ENCODE measurements at places on chromosomes 13 and 19.

DNA sequence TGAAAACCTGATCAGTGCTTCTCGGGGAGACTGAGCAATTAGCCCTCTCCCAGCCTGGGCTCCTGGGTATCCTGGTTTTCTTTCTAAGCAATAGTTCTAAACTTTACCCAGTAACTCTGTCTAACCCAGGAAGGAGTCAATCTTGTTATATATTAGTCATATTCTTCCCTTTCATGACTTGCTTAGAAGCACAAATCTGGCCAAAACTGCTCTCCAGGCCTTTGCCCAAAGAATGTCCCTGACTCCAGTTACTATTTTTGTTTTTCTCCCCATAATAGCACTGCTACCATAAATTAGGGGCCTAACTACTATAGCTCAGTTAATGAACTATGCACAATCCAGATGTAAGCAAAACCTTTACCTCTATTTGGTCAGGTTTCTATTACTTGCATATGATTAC, 355.8 kb upstream of the HTR2A start:
- no peak for DNase-seq

GRCh38 chr19:40713939-40714338, 2.7 kb downstream of the COQ8B start:
- DNase-seq = no peak

DNA sequence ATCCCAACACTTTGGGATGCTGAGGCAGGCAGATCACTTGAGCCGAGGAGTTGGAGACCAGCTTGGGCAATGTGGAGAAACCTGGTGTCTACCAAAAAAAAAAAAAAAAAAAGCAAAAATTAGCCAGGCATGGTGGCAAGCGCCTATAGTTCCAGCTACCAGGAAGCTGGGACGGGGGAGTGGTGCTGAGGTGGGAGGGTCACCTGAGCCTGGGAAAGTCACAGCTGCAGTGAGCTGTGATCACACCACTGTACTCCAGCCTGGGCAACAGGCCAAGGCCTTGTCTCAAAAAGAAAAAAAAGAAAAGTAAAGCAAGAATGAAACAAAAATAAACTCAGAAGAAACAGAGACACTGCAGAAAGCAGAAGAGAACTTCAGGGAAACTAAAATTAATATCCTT, 31.6 kb downstream of the MTRF1 start:
- no peak for DNase-seq

DNA sequence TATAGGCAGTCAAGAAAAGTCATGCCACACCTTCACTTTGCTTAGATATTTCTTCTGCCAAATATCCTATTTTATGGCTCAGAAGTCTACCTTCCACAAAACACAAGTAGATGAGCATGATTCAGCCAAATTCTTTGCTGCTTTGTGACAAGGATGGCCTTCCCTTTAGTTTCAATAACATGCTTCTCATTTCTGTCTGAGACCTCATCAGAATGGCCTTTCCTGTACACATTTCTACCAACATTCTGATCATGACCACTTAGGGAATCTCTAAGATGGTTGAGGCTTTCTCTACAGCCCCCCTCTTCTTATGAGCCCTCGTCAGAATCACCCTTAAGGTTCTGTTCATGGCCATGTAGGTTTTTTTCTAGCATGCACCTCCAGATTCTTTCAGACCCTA, 96.2 kb downstream of the COL4A2 start:
- no peak for DNase-seq

GRCh38 chr19:35318679-35319448, 10.1 kb upstream of the CD22 start:
- DNase-seq = peak; percentile 82

DNA sequence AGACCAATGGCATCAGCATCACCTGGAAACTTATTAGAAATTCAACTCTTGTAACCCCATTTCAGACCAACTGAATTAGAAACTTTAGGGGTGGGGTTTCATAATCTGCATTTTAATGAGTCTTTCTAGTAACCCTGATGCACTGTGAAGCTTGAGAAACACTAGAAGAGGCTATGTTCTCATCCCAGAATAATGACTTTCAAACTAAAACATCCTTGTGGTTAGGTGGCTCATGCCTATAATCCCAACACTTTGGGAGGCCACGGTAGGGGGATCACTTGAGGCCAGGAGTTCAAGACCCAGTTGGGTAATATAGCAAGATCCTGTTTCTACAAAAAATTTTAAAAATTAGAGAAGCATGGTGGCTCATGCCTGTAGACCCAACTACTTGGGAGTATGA, 402.4 kb downstream of the DLEU7 start:
- no peak for DNase-seq

DNA sequence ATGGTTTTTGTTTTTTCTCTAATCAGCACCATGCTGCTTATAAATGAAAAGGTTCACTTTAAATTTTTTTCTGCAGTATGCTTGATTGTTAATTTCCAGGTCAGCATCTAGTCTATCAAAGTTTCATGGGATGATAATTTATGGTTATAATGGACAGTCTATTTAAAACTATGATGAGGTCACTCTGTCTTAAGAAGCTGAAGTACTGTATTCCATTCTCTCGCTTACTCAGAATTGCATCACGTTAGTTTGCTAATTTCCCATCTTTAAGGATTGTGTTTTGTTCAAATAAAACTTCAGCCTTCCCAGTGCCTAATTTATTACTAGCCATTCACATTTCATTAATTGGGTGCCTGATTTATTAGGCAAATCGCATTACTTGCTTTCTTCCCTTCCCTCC, 94.3 kb downstream of the GPC6 start:
- no peak for DNase-seq

DNA sequence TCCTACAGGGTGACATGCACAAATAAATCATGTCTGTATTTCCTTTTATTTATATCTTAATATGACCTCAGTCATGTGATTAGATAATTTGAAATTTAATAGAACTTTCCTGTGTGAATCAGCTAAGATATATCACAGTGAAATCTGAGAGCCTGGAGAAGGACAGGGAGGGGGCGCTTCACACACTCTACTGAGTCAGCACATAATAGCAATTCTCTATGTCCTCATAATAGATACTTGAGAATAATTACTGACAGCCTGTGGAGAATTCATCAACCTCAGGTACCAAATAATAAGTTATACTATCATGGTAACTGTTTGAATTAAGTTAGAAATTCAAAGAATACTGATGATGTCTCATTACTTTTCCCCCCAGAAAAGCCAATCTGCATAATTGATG, 98.0 kb upstream of the SLC10A2 start:
- DNase-seq = no peak

DNA sequence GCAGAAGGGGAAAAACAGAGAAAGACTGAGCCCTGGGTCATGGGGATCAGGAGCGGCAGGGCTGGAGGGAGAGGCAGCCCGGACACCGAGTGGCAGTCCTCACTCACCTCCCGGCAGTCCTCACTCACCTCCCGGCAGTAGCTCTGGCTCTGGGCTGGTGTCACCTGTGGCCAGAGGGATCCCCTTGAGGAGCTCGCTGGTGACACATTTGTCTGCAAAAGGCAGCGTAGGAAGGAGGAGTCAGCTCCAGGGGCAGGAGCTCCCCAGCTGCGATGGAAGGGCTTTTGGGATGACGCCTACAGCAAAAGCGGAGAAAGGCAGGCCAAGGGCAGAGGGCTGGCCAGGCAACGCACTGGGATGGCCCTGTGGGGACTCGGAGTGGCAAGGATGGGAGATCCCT, 739 bp downstream of the EIF3G start:
- DNase-seq = no peak

DNA sequence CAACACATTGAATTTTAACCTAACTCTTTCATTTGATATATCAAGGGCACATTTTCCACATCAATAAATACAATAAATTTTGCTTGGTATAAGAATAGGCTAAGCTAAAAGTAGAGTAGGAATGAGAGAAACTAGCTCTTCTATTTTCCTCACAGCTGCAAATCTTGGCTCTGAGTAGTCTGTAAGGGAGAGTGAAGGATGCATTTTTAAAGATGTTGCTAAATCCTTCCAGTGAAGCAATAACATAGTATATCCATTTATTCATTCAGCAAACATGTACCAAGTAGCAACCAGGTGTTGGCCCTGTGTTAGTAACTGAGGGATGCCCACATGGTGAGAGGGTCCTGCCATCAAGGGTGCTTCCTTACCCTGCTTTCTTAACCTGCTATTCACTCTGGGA, 799.9 kb downstream of the PCDH9 start:
- DNase-seq = no peak

- DNase-seq = no peak
Measured at GRCh38 chr13:30692113-30692512, 43.2 kb upstream of the ALOX5AP start.

- no peak for DNase-seq
Measured at GRCh38 chr13:72489751-72490150, 237.7 kb downstream of the MZT1 start.

GRCh38 chr13:102913914-102914313, 68.1 kb downstream of the ERCC5 start:
- DNase-seq = no peak

DNA sequence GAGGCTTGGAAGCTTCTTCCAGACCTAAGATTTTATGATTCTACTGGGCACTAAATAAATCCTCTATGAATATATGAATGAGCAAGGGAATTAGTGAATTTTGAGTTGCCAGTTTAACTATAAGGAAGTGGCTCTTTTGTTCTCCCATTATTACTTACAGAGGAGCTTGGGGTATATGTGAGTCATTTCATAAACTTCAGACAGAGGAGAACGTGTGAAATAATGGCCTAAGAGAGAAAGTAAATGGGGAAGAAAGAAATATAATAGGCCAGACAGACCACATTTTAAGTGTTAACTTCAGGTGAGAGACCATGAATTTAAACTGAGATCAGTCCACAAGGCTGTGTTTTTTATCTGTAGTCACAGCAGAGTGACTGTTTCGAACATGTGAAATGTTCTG, 570.9 kb downstream of the GPC6 start:
- no peak for DNase-seq

DNA sequence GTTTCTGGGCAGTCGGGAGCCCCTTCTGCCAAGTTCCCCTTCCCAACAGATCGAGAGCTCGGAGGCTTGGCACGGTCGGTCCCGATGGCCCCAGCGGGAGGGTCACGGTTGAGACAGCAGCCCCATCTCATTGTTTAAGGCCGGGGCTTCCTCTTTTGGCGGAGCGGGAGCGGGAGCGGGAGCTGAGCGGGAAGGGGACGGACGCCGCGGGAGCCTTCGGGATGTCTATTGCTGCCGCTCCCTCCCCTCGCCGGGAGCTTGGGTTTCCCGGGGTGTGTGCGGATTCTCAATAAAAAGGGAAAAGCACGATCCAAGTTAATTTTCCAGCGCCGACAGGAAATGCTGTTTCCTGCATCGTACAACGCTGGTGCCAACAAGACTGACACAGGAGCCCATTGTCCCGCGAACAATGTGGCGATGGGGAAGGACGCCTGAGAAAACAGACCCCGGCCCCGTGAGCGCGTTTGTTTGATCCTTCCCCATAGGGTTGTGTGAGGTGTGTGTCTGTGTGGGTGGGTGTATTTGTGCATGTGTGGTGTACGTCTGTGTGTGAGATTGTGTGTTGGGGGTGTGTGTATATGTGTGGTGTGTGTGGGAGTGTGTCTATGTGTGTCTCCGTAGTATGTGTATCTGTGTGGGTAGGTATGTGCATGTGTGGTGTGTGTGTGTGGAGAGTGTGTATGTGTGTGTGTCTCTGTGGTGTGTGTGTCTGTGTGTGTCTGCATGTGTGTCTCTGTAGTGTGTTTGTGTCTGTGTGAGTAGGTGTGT, 36.3 kb upstream of the FLT1 start:
- DNase-seq = peak; percentile 59

- no peak for DNase-seq
Measured at GRCh38 chr13:78636495-78636894, 22.5 kb downstream of the OBI1 start.

DNA sequence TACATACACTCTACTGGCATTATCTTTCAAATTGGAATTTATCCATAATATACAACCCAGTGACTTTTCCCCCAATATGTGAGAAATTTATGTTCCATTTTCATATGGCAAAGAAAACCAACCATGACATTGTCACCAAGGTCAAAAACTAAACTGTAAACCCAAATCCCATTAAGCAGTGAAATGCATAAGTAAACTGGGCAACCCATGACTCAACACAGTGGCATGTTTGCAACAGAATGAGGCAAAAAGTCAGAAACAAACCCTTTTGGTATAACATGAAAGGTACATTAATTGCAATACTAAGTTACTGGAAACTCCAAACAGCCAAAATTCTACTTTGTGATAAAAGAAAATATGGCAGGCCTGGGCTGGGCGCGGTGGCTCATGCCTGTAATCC, 4.9 kb downstream of the ZNF878 start:
- no peak for DNase-seq

GRCh38 chr13:36362914-36363313, 16.7 kb upstream of the SPART start:
- DNase-seq = no peak

DNA sequence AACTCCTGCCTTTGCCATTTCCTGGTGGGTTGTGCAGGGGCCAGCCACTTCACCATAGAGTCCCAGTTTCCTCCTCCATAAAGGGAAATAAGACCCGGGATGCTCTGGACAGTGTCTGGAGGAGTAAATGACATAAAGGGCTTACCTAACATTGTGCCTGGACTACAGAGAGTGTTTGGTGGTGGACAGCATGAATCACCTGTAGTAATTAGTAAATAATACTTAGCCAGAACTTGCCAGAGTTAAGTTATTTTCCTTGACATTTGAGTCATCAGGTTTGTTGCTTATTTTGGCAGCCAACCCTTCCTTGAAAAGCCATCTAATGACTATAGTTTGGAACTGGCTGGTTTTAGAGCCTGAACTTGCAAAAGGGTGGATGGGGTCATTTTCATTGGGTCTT, 159.2 kb downstream of the SLC7A1 start:
- peak; percentile 17 for DNase-seq

DNA sequence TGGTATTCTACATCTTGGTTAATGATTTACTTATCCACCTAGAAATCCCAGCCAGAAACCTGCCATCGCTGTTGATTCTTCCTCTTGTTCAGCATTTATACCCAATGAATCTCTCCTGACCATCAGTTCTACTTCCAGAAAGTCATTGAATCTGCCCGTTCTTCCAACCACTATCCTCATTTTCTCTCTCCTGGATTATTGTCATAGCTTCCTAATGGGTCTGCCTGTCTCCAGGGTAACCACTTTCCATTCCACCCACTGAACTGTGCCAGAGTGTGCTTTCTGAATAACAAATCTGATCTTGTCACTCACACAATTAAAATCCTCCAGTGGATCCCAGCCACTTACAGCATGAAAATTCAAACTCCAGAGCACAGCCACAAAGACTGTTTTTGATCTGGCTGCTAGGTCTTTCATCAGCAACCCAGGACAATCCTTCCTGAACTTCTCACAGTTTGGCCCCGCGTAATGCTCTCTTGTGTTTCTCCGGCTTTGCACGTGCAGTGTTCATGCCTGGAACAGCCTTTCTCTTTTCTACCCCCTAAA, 330.6 kb downstream of the SPRY2 start:
- no peak for DNase-seq

GRCh38 chr13:20782116-20782708, 8.5 kb upstream of the EEF1AKMT1 start:
- DNase-seq = no peak

GRCh38 chr19:45873219-45873772, 9.2 kb downstream of the FOXA3 start:
- DNase-seq = no peak

DNA sequence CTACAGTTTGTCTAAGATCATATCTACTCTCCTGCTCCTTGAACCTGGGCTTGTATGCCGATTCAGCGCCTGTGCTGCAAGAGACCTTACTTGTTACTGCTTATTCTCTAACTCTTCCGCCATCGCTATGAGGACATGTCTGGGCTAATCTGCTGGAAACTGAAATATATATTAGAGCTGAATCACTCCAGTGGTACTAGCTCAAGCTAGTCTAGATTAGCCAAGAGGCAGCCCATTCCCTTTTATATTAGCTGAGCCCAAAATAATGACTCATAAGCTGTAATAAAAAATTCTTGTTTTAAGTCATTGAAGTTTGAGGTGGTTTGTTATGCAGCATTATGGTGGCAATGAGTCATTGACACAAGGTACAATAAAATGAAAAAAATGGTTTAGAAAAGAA, 52.8 kb downstream of the SLC6A16 start:
- DNase-seq = no peak

All from hepatic stellate cell (primary cell).